ENCODE measurements at places on chromosomes 13 and 19. TPM values are rescaled to one million over a fixed set of nuclear protein-coding genes. Genes with fewer than 3 reads are reported as not detected.

ZNF443 gene
- 7.7 TPM for total RNA-seq

ZNF418 gene
- total RNA-seq: 24.6 TPM

- no peak for DNase-seq
These were observed 1.3 kb downstream of the TSKS start for GRCh38 chr19:49761625-49762311.

GRCh38 chr19:56091066-56091490 is 30.0 kb downstream of the ZNF787 start:
- DNase-seq: no peak

DNA sequence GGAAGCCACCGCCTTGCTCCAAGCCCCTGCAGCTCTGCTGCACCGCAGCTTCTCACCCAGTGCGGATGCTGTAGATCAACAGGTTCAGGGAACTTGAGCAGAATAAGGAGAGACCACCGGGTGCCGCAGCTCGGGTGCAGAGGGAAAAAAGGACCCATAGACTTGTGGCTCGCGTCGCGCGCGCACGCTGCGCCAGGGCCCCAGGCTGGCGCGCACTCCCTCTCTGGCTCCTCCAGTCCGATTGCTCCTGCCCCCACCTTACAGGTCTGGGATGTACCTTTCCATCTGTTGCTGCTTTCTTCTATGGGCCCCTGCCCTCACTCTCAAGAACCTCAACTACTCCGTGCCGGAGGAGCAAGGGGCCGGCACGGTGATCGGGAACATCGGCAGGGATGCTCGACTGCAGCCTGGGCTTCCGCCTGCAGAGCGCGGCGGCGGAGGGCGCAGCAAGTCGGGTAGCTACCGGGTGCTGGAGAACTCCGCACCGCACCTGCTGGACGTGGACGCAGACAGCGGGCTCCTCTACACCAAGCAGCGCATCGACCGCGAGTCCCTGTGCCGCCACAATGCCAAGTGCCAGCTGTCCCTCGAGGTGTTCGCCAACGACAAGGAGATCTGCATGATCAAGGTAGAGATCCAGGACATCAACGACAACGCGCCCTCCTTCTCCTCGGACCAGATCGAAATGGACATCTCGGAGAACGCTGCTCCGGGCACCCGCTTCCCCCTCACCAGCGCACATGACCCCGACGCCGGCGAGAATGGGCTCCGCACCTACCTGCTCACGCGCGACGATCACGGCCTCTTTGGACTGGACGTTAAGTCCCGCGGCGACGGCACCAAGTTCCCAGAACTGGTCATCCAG is 964 bp downstream of the PCDH17 start:
- peak; percentile 69 for DNase-seq

DNA sequence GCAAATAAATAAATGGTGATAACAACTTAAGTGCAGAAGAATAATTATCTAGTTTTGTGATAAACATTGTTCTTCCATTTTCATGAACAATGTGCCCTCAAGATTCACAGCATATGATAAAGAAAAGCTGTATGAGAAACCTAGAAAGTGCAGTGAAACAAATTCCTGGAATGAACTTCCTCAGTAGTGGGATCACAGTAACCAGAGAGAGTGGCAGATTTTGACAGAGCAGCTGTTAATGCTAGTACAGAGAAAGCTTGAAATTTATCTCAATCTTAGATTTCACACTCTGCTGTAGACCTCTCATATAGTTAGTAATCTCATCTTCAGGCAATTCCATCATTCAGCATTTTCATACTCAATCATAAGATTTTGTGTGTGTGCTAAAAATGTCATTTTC is 664.9 kb downstream of the PCDH9 start:
- no peak for DNase-seq

DNA sequence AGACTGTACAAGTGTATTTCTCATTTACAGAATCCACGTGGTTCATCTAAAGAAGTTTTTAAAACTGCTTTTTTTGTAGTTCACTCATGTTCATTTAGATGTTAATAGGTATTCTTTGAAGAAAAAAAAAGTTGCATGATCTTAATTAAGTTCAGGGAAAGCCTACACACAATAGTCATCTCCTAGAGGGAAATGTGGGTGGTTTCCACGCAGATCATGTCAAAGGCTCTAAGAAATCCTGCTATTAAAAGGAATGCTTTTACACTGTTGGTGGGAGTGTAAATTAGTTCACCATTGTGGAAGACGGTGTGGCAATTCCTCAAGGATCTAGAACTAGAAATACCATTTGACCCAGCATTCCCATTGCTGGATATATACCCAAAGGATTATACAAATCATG is 312.3 kb downstream of the GPC5 start:
- no peak for DNase-seq
